ENCODE measurements at places on chromosomes 5 and 9. TPM values are rescaled to one million over a fixed set of nuclear protein-coding genes. Genes with fewer than 3 reads are reported as not detected.

Gene CYLC2
- total RNA-seq: not detected

Gene ASTN2
- total RNA-seq: 5.0 TPM

Gene PCDHA11
- not detected for total RNA-seq

Gene GIN1
- 2.3 TPM for total RNA-seq

Gene CTXN3
- total RNA-seq: not detected

Gene IL9
- not detected for total RNA-seq

Gene PCDHA5
- not detected for total RNA-seq

Gene SLC23A1
- total RNA-seq: not detected

Gene DUSP1
- total RNA-seq: 2,095 TPM

Gene TMEM8B
- total RNA-seq: 3.3 TPM

Gene SLC45A2
- not detected for total RNA-seq

- DNase-seq: no peak
Observed at GRCh38 chr9:16316456-16316855, 554.0 kb downstream of the BNC2 start.

GRCh38 chr9:17894501-17895160, 315.8 kb downstream of the SH3GL2 start:
- DNase-seq: no peak

DNA sequence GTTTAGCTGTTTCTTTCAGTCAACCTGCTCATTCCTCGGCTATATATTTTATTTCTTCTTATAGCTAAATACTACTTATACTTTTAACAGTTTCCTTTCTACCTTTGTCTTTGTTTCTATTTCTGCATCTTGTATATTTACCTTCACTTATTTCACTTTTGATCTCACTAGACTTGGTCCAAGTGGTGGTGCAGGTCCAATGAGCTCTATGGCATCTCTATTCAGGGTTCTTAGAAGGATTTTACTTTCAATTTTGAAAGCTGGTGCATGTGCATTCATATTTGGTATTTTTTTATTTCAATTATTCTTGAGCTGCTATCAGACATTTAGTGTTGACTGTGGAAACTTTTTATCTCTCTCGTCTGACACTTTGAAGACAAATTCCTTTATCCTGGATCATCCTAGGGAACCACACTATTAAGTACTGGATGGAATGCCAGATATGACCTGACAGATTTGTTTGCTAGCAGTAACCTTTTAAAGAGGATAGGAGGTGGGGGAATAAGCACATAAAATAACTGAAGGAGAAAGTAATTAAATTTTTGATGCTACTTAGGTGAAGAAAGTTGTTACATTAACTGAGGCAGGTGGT, 123.1 kb upstream of the PJA2 start:
- DNase-seq: no peak

- DNase-seq: no peak
Observed at GRCh38 chr5:14186059-14186830, 43.1 kb downstream of the TRIO start.

DNA sequence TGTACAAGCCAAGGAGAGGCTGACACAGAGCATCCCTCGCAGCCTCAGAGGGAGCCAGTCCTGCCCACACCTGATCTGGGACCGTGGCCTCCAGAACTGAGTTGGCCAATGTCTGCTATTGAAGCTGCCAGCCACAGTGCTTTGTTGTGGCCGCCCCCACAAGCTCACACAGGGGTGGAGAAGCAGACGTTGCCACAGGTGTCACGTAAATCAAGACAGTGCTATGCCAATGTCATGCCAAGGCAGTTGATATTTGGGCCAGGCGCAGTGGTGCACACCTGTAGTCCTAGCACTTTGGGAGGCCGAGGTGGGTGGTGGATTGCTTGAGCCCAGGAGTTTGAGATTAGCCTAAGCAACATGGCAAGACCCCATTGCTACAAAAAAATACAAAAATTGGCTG, 17.3 kb upstream of the TERT start:
- DNase-seq: peak; percentile 32

DNA sequence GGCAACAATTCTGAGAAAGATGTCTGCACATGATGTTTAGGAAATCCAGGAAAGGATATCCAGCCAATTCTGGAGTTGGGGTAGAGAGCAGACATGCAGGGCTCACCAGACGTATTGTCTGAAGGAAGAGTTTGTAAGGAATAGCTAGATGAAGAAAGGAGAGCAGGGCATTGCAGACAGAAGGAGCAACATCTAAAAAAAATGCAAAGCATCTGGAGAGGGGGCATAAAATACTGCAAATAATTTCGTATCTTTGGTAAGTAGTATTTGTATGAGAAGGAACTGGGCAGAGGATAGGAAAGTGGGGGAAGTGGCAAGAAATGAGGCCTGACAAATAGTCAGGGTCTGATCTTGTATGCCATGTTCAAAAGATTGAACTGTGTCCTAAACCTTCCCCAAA, 74.8 kb downstream of the MACIR start:
- DNase-seq: no peak

DNA sequence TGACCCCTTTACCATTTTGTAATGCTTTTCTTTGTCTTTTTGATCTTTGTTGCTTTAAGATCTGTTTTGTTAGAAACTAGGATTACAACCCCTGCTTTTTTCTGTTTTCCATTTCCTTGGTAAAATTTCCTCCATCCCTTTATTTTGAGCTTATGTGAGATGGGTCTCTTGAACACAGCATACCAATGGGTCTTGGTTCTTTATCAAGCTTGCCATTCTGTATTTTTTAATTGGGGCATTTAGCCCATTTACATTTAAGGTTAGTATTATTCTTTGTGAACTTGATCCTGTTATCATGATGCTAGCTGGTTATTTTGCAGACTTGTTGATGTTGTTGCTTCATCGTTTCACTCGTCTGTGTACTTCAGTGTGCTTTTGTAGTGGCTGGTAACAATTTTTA, 337.3 kb downstream of the SPATA31D1 start:
- DNase-seq: no peak

DNA sequence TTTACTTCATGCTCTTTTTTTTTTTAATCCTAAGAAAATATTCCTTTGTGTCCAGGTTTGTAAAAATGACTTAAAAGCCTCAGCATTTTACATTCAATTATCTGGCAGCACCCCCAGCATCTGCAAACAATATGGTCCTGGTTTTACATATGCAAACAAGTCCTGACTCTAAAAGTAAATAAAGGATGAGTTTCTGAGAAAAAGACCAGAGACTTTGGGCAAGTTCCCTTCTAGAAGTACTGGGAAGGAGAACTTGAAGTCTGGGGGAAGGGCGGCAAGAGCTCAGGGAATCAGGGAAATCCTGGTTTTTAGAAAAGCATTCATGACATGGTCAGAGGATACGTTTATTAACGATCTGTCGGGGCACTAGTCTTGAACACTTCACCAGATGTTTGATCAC, 25.8 kb downstream of the COL23A1 start:
- DNase-seq: no peak

DNA sequence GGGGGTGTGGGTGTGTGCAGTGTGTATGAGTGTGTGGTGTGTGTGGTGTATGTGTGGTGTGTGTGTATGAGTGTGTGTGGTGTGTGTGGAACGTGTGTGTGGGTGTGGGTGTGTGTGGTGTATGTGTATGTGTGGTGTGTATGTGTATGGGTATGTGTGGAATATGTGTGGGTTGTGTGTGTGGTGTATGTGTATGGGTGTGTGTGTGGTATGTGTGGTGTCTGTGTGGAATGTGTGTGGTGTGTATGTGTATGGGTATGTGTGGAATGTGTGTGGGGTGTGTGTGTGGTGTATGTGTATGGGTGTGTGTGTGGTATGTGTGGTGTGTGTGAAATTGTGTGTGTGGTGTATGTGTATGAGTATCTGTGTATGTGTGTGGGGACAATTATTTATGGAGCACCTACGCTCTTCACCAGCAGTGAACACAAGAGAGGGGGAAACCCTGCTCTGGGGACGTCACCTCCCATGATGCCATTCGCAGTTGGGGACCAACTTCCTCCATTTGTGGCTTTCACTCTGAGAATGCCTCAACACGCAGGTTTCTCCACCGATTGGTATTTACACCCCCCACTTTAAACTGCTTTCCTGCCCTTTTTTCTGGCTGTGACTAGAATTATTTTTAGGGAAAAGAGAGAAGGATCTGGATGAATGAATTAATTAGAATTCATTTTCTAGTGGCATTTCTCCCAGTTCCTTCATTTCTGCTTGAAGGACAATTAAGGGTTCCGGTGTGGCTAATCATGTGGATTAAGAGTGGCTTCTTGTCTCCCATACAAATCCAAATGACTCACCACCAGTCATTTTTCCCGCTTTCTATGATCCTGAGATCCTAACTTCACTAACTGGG, 238.1 kb downstream of the ROR2 start:
- peak; percentile 9 for DNase-seq

DNA sequence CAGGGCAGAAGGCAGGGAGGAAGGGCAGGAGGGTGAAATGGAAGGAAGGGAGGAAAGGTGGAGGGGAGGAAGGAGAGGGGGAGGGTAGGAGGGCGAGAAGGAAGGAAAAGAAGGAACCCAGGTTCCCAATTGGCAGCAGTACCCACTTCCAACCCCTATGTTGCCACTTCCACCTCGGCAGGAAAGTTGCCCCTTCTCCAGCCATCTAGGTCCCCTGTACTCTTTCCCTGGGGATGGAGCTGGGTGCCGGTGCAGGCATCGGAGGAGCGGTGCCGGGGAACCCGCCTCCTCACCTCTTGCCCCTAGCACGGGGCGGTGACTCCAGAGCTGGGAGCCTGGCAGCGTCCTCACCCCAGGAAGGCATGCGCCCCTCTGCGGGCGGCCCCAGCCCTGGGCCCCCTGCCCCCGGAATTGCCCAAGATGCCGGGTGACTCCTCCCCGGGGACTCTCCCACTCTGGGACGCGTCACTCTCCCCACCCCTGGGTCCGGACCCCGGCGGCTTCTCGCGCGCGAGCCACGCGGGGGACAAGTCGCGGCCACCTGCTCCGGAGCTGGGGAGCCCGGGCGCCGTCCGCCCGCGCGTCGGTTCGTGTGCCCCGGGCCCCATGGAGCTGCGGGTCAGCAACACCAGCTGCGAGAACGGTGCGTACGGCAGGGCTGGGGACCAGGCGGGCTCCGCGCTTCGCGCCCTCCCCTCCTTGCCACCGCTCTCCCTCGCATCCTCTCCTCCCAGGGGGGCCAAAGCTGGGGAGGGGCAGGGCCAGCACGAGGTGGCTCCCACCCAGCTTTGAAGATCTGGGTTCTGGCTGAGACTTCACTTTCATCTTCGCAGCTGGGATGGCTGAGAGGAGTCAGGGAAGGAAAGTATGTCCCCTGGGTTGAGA, at the start of gene NIPAL4:
NIPAL4 (plus strand) TSS at position 499 of the 885 bp plus-strand sequence; CDS start at position 607, 108 bp downstream.
- DNase-seq: peak; percentile 28

DNA sequence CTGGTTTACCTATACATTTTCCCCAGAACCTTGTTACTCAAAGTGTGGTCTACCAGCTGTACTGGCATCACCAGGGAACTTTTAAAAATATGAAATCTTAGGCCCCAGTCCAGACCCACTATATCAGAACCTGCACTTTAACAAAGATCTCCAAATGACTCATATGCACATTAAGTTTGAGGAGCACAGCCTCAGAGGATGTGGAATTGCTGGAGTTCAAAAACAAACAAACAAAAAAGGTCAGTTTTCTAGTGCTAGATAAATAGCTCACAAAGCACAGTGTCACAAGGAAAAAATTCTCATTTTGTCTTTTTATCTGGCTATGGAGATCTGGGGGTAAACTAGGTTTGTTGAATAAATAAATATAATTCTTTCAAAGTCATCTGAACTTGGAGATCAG, 68.9 kb upstream of the ANKRD55 start:
- no peak for DNase-seq

DNA sequence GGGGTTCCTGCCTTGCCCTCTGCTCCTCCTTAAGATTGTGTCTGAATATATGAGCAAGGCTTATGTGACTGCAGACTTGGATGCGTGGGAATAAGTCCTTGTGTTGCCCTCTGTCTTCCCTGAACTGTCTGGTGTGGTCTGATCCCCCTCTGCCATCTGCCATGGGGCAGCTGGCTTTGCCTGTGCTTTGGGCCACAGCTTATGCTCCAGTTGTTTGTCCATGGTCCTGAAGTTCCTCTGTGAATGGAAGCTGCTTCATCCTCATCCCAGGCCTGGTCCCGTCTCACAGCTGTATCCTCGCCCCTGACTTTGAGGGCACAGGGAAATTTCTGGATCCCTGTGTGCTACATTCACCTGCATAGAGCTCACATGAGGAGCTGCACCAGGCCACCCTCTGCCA, 14.7 kb downstream of the IL31RA start:
- DNase-seq: no peak

DNA sequence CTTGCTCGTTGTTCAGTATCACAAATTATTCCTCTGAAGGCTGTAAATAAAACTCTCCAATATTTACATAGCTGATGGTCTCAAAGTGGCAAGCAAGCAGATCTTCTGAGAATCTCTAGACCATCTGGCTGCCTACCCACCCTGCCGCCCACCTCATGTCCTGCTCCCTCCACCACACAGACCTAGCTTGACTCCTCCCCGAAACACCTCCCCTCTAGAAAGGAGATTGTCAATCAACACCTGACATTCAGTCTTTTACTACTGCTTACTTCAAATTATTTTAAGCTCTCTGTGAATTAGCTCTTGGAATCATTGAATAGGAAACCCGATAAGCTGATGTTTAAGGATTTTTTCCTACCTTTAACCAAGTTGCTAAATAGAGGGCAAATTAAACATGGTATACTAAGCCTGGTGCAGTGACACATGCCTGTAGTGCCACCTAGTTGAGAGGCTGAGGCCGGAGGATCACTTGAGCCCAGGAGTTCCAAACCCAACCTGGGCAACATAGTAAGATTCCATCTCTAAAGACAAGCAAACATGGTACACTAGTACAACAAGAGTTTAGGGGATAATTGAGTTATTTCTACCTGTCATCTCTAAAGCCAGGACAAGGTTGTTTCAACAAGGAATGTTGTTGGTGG, 10.9 kb upstream of the SOWAHA start:
- DNase-seq: no peak

GRCh38 chr9:19554529-19554928, 145.7 kb downstream of the ACER2 start:
- DNase-seq: no peak

- peak; percentile 8 for DNase-seq
Observed at GRCh38 chr5:155943516-155944407, 383.2 kb upstream of the SGCD start.

- peak; percentile 77 for DNase-seq
Observed at GRCh38 chr9:129783516-129784361, 19.2 kb upstream of the TOR1B start.

GRCh38 chr9:11194246-11194645, 581.4 kb upstream of the PTPRD start:
- no peak for DNase-seq

- no peak for DNase-seq
Observed at GRCh38 chr9:19720377-19720776, 68.5 kb downstream of the SLC24A2 start.

DNA sequence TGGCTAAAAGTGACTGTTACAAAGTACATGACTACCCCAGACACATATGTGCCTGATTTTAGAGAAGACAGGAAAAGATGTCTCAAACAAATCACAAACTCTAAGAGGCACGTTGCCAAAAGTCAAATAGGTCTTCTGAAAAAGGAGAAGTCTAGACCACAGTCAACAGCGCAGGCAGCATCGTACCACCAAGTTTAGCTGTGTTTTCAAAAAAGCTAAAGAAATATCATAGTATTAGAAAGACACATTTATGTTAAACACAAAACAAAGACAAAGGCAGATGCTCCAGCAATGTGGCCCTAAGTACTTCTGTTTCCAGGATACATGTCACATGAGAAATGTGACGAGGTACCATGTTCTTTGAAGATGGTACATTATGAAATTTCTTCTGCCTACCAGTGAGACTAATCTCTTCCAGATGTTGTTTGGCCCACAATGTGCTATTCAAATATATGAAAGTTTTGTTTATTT, 43.5 kb downstream of the LPAR1 start:
- no peak for DNase-seq
